ENCODE measurements at places on chromosomes 5 and 9.

GRCh38 chr9:104575456-104575855 lies 6.5 kb downstream of the OR13C8 start:
- ATAC-seq = no peak

DNA sequence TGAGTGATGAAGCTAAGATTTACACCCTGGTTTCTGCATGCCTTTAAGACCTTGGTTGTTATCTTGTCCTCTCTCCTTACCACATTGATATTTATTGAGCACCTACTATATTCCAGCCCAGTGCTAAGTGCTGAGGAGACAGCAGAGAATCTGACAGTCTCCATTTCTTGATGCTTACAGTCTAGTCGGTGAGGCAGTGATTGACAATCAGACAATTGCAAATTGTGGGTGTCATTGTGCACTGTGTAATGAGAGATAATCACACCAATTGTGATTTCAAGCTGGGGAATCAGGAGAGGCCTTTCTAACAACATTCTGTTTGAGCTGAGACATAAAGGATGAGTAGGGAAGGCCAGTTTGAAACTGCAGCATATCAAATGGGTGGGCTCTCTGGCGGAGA lies 41.7 kb upstream of the PPARGC1B start:
- no peak for ATAC-seq

- peak; percentile 42 for ATAC-seq
Observed at GRCh38 chr5:1511651-1512540, 11.9 kb downstream of the LPCAT1 start.

GRCh38 chr5:21826884-21827283 lies 1026.3 kb downstream of the CDH12 start:
- ATAC-seq = peak; percentile 62

GRCh38 chr5:143225511-143225910 lies 178.0 kb downstream of the NR3C1 start:
- ATAC-seq = no peak

DNA sequence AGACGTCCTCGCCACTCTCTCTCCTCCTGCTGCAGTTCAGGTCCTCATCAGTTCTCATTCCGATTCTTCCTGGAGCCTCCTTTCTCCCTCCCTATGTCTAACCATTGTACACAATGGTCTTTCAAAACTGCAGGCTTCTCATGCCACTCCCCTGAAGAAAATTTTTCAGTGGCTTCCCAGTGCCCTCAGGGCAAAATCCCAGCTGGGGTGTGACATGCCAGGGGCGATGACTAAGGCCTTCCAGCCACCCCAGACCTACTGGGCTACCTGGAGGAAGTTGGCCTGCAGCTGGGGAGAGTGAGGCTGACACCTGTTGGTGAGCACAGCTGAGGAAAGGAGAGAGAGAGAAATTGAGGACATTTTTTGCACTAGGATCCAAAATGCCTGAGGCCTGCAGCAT lies 65.2 kb downstream of the SREK1 start:
- ATAC-seq = no peak

- ATAC-seq = no peak
Observed at GRCh38 chr9:119218293-119218692, 150.9 kb downstream of the BRINP1 start.

DNA sequence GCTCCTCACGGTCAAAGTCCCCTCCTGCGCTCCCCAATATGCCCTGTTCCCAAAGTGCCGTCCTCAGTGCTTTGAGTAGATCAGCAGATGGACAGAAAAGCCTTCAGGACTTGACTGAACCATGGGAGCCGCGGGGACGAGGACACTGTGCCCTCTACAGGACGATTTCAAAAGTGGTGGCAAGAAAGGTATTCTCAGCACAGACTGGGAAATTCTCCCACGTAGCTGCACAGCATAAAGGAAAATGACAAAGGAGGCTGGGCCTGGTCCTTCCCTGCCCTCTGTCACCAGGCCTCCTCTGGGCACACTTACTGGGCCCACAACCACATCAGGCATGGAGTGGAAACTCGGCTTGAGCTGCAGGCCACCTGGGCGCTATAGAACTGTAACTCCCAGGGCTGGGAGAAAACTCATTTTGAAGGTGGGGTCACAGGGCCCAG lies 16.7 kb upstream of the MTMR12 start:
- peak; percentile 75 for ATAC-seq

- no peak for ATAC-seq
Observed at GRCh38 chr9:38227061-38227540, 158.1 kb upstream of the SHB start.

DNA sequence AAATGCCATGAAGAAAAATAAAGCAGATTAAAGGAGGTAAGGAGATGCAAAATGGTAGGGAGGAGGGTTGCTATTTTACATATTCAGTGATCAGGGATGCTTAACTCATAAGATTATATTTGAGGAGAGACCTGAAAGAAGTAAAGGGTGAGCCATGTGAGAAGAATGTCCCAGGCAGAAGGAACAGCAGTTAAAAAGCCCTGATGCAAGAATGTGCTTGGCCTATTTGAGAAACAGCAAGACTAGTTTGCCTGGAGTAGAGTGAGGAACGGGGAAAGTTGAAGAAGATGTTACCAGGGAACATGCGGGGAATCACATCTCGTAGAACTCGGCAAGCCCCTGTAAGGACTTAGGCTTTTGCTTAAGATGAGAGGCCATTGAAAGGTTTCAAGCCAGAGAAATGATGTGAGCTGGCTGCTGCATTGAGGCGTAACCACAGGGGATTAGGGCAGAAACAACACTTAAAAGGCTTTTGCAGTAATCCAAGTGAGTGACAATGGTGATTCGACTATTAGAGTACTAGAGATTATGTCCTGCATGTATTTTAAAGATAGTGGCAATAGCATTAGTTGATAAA lies 198.7 kb downstream of the VPS13A start:
- no peak for ATAC-seq

DNA sequence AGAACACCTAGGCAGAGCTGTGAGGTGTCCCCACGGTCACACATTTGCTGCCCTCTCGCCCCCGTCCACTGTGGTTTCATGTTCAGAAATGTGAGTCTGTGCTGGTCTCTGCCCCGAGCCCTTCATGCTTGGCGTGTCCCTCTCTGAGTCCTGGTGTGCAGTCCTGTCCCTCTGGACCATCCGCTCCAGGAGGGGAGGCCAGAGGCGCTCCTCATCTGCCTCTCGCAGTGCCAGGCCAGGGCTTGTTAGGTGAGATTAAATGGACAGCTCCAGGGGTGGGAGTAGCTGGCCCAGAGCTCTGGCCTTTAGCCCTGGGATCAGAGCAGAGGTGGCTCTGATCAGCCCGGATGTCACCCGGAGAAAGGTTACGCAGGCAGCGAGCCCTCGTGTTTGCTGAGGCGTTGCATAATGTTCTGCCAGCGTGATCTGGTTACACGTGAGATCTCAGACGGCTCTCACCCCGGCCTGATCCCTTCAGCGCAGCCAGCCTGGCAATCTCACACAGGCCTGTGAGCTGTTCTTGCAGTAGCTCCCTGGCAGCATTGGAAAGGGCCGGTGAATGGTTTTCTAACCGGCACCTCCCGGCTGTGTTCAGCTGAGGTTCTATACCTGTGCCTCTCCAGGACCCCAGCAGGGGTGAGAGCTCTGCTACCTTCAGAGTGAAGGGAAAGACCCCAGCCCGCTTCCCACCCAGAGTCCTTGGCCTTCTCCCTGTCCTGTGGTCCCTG lies 24.5 kb downstream of the PTGES2 start:
- no peak for ATAC-seq

DNA sequence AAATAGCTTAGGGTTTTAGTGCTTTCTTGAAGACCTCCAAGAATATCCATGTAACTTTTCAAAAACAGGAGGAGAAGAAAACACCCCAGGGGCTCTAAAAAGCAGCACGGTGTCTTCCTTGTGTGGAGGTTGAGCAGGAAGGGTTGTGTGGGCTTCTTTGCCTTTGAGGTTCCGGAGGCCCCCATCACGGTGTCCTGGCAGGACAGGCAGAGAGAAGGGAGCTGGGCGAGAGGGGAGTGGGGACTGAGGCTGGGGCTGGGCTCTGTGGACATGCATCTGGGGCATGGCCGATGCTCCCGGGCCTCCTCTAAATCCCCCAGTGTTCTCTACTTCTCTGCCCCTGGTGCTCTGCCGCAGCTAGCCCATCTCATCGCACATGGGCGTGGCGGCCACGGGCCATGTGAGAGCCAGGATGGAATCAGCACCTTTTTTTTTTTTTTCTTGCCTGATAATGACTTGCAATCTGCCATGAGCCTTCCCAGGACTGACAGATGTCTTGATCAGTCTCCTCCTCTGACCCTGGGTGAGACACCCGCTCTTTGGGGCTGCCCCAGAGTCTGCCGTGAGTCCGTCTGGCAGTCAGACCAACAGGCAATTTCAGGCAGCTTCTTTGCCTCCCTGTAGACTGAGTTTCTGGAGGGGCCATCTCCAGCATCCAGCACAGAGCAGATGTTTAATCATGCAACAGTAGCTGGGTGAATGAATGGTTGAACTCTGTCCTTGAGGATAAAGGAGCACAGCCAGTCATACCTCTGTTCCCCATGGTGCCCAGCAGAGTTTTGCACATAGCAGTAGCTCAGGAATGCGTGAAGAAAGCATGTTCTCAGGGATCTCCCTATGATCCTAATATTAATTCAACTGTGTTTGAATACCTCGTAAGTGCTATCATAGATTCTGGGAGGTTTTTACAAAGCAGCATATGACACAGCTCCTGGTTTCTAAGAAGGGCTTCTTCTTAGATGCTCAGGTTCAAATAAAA lies 12.1 kb downstream of the CXCL14 start:
- ATAC-seq = no peak

GRCh38 chr5:177389241-177390169 lies 5.3 kb downstream of the SLC34A1 start:
- ATAC-seq = peak; percentile 58

DNA sequence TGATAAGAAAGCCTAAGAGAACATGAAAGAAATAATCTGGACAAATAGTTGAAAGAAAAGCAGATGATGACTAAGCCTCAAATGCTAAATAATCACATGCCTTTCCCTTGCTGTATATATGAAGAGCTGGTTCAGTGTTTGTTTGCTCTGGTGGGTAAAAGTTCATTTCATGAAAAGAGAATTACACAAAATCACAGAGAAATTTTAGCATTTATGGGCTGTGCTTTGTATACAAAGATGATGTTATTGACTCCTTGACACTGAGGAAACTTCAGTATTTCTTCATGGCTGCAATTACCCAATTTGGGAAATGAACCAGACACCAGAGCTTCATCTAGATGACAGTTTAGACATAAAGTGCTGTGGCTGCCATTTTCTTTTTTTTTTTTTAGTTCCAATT lies 527.2 kb downstream of the NR2F1-AS1 start:
- ATAC-seq = no peak

DNA sequence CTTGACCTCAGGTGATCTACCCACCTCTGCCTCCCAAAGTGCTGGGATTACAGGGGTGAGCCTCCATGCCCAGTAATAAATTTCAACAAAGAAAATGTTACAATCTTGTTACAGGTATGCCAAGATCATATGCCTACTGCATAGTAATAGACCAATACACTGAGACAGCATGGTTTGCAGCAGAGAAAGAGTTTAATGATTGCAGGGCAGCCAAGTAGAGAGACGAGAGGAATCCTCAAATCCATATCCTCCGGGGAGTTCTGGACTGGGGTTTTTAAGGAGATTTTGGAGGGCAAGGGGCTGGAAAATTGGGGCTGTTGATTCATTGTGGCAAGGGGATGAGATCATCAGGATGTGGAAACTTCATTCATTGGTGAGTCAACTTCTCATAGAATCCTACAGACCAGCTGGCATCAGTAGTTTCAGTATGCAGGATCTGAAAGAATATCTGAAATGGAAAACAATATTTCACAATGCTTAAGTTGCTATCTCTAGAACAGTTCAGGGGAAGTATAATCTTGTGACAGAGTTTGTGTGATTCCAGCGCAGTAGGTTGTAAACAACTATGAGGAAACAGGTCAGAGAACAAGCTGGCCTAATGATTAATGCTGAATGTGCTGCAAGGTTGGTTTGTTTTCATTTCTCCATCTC lies 14.8 kb upstream of the TUT7 start:
- ATAC-seq = no peak

DNA sequence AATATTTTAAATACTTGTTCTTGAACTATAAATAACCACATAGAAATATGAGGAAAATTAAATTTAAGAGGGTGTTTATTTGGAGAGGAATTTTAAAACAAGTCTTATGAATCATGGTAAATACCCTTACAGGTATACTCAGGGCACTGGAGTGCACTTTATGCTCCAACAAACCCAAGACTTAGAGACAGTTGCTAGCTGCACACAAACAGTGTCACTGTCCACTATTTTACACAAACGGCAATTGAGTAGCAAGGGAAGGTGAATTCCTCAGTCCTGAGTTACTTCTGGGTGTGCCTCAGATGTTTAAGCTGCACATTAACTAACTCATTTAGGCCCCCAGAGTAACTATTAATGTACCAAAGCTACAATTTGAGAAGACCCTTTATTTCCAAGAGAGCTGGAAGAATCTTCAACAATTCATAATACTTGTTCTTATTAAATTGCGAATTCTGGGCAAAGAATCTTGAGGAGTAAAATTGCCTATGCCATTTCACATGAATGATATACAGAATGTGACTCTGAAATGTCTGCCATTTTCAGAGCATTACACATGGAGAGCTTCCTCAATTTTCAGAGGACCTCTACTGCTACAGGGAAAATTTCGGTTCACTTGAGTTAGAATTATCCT lies 371.2 kb downstream of the PDE4D start:
- no peak for ATAC-seq

- no peak for ATAC-seq
Observed at GRCh38 chr9:131082774-131083512, 13.4 kb upstream of the AIF1L start.

- no peak for ATAC-seq
Observed at GRCh38 chr5:87354496-87354895, 58.2 kb downstream of the CCNH start.

DNA sequence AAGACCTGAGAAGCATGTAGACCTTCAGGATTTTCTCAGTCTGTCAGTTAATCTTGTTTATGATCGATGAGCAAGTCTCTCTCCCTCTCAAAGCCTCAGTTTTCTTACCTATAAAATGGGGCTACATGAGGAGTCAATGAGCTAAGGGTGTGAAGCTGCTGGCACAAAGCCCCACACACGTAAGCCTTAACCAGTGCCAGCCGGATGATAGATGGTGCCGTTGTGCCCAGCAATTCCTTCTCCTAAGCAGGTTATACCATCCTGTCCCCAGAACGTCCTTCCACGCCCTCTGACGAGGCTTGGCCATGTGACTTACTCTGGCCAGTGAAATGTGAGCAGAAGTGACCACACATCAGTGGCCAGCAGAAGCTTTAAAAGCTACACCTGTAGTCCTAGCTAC lies 179.0 kb downstream of the C9orf50 start:
- no peak for ATAC-seq

- ATAC-seq = no peak
Observed at GRCh38 chr5:55453211-55453610, 81.6 kb downstream of the PLPP1 start.

GRCh38 chr5:142295084-142295758 lies 29.6 kb downstream of the SPRY4 start:
- ATAC-seq = no peak

Measured in stimulated activated memory B cell treated with anti-CD40 and anti-IgM and Interleukin-4, amounts not matched to agents 10 μg/mL and 1 μg/mL and 100 μg/mL, for 72 hours (primary cell).